CD4-positive, alpha-beta T cell treated with Interleukin-6 for 4 hours (primary cell): ENCODE measurements at places on chromosomes 3 and 15.
A peak's percentile ranks its signal among the peaks of the same experiment; 100 is the strongest.

DNA sequence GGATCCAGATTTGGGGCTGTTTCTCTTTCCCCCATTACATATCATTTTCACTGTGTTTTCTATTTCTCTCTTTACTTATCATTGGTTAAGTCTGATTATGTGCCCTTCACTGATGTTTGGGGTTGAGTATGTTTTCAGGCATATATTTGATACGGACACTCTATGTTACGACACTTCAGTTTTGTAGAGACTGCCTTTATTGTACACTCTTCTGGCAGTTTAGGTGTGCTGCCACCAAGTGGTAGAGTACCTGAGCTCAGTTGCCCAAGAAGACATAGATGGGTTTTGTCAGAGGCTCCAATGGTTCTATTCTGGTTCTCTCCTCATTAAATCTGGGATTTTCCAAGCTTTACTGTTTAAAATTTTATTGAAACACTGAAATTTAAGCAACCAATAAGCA lies 255.0 kb upstream of the ROPN1 start:
- DNase-seq, result no peak

DNA sequence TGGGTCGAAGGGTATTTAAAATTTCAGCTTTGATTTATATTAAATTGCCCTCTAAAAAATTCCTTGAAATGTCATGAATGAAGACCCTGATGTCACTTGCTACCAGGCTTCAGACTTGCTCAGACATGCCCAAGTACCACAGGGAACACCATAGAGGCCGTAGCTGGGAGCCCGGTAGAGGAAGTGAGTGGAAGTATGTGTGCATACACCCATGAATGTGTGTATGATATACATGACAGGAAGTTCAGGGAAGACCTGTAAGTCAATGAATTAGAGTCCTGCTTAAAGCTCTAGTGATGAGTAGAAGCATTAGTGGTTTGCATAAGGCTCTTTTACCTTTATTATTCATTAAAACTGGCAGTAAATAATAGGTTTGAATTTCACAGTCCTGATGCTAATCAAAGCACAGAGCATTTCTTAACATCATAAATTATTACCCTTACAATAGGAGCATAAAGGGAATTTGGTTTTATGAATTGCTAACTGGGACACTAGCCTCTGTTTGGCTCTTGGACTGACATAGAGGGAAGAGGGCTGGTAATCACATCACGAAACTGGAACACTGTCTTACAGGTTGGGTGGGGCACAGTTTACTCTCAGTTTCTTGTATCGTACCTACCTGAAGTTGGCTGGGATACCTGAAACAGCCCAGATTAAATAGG lies 144.4 kb downstream of the CHST2 start:
- DNase-seq, result no peak

- DNase-seq, result no peak
Observed at GRCh38 chr15:77625376-77625775, 7.3 kb downstream of the LINGO1 start.

DNA sequence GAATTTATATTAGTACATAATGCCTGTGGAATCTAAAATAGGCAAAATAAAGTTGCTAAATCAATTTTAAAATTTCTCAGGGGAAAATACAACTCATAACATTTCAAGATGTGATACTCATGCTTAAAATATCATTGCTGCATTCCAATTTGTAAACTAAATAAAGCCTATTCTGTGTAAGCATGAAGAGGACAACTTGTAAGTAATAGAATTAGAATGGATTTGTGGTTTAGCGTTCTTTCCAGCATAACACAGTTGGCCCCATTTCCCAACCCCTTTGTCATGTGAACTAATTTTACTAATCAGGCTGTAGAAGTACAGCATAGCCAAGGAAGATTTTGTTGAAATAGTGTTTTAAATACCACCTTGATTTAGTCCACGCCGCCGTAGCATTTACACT lies 437.2 kb downstream of the SI start:
- DNase-seq, result no peak

- DNase-seq, result no peak
Observed at GRCh38 chr3:124966521-124967445, 32.2 kb upstream of the MUC13 start.

- no peak for DNase-seq
Observed at GRCh38 chr15:41836713-41837454, 1.8 kb upstream of the PLA2G4B start.

GRCh38 chr3:12585970-12586369 lies 29.1 kb downstream of the MKRN2 start:
- DNase-seq, result no peak

DNA sequence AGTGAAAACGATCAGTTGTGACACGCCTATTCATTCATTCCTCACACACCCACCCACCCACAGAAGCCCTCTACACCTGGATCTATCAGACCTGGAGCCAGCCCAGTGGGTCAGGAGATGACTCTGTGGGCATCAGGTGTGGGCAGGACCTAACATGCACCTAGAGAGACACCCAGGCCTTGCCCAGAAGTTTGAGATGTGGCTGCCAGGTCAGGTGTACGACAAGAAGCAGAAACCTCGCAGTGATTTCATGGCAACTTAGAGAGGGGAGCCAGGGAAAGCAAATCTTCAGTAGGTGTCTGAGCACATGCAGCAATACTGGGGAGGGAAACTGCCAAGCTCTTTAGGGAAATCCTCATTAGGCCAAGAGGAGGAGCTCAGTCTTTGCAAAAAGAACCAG lies 264.7 kb upstream of the ROPN1 start:
- DNase-seq, result no peak

GRCh38 chr3:98776140-98776493 lies 13.0 kb downstream of the ST3GAL6 start:
- DNase-seq, result no peak

GRCh38 chr3:23644676-23645075 lies 161.1 kb upstream of the UBE2E1 start:
- no peak for DNase-seq

- DNase-seq, result no peak
Observed at GRCh38 chr3:4406746-4407568, 60.1 kb downstream of the SUMF1 start.

GRCh38 chr15:74291101-74292071 lies 55.3 kb downstream of the CCDC33 start:
- DNase-seq, result peak; percentile 54

DNA sequence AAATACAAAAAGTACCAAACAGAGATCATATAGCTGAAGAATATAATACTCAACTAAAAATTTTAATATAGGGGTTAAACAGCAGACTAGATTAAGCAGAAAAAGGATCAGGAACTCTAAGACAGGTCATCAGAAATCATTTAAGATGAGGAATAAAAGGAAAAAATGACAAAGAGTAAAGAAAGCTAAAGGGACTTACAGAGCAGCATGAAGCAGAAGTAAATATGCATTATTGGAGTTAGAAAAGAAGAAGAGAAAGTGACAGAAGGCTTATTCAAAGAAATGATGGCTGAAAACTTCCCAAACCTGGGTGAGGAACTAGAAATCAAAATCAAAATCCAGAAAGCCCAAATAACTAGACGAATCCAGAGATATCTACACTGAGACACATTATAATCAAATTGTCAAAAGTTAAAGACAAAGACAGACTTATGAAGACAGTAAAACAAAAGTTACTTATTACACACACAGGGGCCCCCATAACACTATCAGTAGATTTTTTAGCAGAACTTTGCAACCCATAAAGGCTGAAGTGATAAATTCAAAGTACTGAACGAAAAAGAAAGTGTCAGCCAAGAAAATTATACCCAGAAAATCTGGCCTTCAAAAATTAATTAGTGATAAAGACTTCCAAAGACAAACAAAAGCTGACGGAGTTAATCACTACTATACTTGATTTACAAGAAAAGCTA lies 95.6 kb downstream of the SCAPER start:
- DNase-seq, result no peak

DNA sequence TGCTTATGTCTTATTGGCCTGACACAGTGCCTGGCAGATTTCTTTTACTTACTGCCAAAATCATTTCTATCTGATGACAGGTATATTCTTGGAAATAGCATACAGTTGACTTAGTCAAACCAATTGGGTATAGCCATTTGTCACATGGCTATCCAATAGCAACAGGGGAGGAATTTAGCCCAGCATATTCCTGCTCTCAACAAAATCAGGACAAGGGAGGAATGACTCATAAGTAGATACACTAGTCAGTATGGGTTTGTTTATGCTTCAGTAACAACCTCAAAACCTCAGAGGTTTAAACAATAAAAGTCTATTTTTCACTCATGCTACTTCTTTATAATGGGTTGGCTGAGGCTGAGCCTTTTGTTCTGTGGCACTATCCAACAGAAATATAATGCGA lies 38.0 kb upstream of the VILL start:
- DNase-seq, result no peak

- DNase-seq, result no peak
Observed at GRCh38 chr15:80789796-80790195, 10.6 kb downstream of the CEMIP start.

- DNase-seq, result no peak
Observed at GRCh38 chr15:36831125-36831903, 251.9 kb downstream of the CDIN1 start.

GRCh38 chr15:98518823-98519561 lies 129.3 kb upstream of the IGF1R start:
- DNase-seq, result peak; percentile 62

GRCh38 chr15:78405336-78405924 lies 32.6 kb upstream of the IREB2 start:
- no peak for DNase-seq

- DNase-seq, result no peak
Observed at GRCh38 chr15:66611257-66612053, 45.7 kb upstream of the LCTL start.

GRCh38 chr15:88954431-88955277 lies 41.5 kb upstream of the MFGE8 start:
- DNase-seq, result no peak

GRCh38 chr15:98330258-98330657 lies 318.1 kb upstream of the IGF1R start:
- no peak for DNase-seq

DNA sequence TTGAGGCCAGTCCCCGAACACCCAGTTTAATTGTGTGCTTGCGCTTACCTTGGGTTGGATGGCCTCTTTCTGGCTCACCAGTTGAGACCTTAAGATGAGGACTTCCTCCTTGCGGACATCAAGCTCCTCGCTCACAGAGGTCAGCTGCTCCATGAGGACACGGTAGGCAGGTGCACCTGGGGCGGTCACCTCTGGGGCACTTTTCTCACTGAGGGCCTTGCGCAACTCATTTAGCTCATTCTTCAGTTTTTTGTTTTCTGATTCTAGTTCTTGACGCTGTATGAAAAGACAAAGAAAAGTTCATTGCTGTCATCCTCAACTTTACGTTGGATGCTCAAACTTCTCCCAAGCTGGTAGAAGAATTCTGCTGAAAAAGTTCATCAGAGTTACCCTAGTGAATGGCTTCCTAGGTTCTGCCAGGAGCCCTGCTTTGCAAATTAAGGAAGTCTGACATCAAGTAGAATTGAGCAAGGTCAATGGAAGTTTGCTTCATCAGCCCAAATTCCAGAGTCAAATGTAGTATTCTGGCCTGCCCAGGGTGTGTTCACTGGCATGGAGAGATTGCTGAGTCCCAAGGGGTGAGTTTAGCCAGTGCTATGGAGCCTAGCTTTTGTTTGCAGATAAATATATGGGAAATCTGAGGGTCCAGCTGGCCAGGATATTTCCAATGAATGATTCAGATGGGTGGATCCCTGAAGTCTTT lies 55.8 kb upstream of the MYO5C start:
- no peak for DNase-seq

DNA sequence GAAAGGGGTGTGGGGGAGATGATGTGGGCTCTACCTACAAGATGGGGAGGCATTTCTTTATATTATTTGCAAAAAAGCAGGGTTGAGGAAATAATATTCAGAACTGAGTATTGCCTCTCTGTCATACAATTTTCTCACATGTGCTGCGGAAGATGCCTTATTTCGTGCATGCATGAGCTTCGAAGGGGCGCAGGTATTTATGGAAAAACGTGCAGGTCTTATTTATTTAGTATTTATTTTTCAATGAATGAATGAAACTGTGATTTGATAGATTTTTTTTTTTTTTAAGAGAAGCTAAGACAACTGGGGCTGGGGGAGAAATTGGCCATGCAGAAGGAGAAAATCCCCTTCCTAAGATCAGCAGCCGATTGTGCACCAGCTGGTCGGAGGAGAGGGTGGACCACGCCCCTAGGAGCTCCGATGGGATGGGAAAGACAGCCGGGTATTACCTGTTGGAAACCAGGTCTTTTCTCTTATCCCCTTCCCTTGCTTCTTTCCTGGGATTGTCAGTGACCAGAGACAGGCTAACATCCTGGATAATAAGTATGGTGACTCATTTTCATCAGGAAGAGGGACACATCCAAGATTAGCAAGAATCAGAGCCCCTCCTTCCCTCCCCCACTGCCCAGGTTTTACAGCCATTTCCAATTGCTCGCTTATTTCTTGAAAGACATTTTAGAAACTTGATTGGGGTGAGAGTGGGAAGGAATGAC lies 875 bp downstream of the GAP43 start:
- DNase-seq, result no peak

GRCh38 chr3:100210772-100211135 lies 50.0 kb upstream of the TBC1D23 start:
- no peak for DNase-seq

- no peak for DNase-seq
Observed at GRCh38 chr3:29412110-29412509, 131.2 kb downstream of the RBMS3 start.

GRCh38 chr3:177672252-177672911 lies 475.1 kb upstream of the TBL1XR1 start:
- no peak for DNase-seq

GRCh38 chr3:15241341-15241740 lies 35.3 kb downstream of the CAPN7 start:
- DNase-seq, result peak; percentile 61

DNA sequence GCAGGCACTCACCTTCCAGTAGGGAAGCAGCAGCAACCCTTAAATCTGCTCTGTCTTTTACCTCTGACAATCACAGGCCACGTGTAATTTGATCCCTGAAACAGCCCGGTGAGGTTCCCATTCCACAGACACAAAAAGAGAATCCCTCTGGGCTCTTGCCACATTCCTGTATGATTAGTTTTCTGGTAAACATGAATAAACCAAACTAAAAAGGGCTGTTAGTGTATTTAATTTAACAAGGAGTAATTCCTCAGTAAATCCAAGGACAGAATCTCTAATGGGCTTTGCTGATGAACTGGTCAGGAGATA lies 186.9 kb downstream of the FAM43A start:
- no peak for DNase-seq

DNA sequence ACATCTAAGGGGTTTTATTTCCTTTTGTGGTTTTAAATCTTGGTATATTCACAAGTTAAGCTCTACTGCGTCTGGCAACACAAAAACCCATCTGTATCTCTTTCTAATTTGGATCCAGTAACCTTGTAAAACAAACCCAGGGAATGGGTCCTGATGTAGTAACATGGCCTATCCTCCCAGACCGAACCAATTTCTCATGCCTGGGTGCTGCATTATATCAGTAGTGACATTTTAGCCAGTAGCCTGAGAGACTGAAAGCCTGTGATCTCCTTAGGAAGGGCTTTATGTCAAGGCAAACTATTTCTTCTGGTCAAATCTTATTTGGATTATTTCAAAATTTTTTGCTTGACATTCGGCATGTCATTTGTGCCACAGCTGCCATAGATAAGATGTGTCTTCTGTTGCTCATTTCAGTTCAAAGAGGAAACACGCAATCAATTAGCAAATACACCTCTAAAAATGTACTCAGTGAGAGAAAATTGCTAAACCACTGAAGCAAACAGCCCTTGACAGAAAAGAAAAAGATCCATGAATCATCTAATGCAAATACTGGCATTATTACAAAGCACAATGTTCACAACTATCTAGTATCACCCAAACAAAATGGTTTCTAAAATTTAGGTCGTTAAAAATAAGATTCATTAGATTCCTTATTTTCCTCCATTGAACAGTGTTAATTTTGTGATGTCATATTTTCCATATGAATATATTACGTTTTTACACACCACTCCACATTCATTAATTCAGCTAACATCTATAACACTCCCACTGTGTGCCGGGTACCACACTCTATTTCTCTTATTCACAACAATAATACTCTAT lies 4.0 kb downstream of the NPTN start:
- DNase-seq, result no peak
